ENCODE measurements at places on chromosomes 1 and 21.

DNA sequence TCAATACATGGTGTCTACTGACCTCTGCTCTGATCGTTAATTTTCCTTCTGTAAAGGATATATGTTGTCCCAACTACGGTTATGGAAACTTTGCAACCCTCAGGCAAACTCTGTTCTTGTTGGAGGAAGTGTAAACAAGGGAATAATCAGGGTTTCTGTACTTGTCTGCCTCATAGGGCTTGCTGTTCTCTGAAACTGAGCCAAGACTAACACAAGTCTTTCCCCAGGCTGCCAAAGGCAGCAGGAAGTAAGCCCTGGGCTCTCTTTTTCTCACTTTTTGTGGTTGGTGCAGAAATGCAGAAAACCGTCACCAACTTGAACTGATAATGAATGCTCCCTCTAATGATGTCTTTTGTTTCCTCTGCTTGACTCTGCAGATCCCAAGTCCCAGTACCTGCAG, 7.6 kb downstream of the CYP4X1 start:
- no peak for DNase-seq

DNA sequence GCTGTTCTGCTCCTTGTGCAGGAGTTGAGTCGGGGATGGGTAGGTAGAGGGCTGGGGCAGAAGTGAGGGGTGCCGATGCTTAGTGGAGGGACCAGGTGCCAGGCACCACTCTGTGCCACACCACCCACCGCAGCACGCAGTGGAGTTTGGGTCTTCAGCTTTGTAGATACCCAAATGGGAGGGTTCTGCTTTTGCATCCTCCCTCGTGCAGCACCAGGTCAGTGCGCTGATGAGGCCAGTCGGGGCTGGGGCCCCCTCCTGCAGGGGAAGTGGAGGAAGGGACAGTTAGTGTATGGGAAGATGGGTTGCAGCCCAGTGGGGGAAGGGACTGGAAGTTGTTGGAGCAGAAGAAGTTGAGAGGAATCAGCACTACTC, 244.0 kb downstream of the RHOU start:
- no peak for DNase-seq

GRCh38 chr1:161095230-161095629, 2.9 kb upstream of the KLHDC9 start:
- no peak for DNase-seq

DNA sequence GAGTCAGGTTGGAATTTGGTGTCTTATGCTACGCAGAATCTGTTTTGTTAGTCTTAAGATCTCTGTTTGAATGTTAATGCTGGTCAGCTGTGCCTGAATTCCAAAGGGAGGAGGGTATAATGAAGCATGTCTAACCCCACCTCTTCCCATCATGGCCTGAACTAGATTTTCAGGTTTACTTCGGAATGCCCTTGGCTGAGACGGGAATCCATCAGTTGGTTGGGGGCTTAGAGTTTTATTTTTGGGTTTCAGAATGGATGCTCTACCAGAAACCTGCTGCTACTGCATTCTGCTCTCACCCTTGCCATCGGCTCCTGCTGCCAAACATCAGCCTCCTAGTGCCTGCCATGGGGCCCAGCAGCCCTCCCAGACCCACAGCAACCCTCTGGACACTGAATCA, 24.1 kb upstream of the ETV3 start:
- DNase-seq: no peak

DNA sequence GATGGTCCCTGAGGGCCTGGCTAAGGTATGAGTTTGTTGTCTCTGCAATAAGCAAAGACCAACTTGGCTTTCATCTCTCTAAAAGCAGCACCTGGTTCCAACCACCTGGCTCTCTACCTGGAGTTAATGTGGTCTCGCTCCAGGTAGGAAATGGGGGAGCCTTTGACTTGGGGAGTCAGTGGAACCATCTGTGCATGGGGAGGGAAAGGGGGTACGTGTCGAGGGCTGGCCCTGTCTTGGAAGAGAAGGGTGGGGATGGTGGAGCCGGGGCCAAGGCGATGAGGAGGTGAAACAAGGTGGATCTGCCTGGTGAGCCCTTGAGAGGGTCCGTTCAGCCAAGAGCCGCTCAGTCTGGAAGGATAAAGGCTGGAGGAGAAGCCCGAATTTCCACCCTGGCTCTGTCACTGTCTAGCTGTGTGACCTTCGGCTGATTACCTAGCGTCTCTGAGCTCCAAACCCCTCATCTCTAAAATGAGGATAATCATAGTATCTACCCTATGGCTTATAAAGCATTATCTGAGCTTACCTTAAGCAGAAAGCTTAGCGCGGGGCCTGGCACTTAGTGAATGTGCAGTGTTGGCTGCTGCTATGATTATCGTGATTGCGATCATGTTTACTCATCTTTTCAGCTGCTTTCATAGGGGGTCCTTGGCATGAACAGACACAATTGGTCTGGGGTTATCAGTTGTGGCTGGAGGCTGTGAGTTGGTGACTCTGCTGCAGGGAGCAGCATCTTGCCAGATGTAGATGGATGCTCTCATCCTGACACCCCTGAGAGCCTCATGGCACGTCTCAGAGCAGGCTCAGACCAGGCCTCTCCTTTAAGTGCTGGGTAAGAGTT, 78.7 kb downstream of the ACTL8 start:
- DNase-seq: no peak

DNA sequence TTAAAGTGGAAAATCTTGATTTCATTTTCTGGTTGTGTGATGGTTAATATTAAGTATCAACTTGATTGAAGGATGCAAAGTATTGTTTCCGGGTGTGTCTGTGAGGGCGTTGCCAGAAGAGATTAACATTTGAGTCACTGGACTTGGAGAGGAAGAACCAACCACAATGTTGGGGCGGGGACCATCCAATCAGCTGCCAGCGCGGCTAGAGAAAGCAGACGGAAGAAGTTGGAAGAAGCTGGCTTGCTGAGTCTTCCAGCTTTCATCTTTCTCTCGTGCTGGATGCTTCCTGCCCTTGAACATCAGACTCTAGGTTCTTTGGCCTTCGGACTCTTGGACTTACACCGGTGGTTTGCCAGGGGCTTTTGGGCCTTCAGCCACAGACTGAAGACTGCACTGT, 832.6 kb upstream of the TMPRSS15 start:
- no peak for DNase-seq

DNA sequence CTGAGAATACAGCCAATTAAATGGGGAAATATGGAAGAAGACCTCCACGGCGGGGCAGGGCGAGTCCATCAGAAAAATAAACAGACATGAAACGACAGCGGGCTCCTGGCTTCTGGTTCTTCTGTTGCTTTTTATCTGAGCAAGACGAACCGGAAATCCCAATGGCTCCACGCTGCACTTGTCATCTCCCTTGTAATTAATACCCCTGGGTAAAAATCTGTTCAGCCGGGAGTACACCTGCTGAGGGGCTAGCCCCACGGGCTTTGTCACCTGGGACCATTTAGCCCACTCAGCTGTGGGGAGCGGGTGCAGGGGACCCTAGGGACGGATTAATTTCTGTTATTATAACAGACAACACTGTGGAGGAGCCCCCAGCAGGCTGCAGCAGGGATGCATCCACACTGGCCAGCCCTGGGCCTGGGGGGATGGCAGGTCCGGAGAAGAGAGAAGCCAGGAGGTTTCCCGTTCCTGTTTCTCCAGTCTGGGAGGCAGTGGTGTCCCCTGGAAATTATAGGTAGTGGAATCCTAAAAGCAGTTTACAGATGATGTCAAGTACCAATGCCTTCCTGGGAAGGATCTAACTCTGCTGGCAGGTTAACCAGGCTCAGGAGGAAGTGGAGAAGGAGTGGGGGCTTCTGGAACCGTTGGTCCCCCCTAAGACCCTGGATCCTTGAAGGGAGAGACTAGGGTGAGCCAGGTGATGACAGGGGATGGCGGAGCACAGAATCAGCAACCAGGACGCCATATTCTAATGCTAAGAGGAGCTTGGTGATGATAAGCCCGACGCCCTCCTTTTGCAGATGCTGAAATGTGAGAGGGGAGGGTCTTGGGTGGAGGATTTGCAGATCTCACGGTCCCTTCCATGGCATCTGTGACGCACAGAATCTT, 566.1 kb downstream of the PTPRU start:
- no peak for DNase-seq

DNA sequence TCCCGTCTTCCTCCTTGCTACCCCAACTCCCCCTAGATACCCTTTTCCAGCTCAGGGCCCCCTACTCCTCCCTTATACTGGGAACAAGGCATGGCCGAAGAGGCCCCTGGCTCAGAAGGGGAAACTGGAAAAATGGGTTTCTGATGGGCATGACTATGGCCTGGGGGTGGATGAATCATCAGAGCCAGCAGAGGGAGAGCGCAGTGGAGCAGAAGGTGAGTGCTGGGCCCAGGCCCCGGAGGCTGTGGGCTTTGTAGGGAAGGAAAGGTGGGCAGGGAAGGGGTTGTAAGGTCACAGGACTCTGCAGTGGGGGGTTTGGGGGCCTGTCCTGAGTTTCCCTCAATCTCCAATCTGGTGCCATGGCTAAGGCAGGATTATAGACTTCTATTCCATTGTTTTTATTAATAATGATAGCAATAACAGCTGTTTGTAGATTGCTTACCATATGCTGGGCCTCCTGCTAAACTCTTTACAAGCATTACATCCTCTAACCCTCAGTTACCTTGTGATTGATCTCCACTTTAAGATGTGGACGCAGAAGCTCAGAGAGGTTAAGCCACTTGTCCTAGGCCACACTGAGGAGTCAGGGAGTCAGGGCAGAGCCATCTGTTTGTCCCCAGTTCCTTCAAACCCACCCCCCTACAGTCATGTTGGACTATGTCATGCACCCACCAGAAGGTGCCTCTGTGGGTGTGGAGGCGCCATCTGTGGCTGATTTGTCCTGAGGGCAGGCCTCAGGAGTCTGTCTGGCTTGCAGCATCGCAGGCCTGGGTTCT, 36.2 kb upstream of the ZNF362 start:
- no peak for DNase-seq

- DNase-seq: no peak
These were observed 7.1 kb upstream of the ATP13A2 start for GRCh38 chr1:17018849-17019248.
